COR-L47 (cell line): ENCODE measurements at places on chromosomes 7 and 10.

DNA sequence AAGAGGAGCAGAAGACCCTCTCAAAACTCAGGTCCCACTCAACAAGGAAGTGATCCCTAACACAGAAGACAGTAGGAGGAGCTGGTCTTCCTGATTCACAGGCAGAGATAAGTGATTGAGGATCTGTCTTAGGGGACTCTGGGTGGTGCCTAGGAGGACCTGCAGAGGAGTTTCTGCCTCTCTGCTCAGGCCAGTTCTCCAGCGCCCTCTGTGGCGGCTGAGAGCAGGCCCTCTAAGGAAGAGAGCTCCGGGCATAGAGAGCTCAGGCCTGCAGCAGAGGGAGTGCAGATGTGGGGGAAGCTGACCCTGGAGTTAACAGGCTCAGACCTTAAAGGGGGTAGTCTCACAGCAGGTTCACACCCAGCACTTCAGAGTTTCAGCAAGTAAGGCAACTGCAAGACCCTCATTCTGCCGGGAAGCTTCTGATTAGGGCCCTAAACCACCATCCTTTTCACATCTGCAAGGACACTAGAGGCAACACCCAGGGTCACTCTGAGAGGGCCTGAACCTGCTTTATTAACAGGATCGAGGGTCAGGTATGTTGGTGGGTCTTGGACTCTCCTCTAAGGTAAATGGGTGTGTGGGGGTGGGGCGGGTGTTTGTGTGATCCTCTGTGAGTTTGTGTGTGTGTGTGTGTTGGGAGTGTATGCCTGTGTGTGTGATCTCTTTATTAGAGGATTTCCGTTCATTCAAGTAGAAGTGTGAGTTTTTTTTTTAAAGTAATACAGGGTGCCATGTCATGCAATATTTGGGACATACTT lies 57.6 kb upstream of the TARP start:
- no peak for DNase-seq

DNA sequence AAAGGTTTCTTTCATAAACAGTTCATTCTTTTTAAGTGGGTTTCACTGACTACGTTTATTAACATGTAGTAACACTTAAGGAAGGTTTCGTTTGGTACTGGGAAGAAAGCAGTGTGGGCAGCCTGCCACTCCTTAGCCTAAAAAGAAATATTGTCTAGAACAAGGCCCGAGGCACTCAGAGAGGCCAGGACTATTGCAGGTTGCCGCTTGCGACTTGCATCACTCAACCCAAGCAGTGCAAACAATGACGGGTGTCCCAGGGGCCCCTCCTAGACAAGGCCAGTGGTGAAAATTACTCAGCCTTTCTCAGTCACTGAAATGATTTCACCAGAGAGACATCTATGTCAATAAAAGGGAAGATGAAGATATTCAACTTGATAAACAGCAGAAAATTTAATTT lies 243.9 kb downstream of the SNX13 start:
- DNase-seq, result no peak

- DNase-seq, result no peak
Observed at GRCh38 chr7:15291699-15292098, 270.1 kb downstream of the AGMO start.

DNA sequence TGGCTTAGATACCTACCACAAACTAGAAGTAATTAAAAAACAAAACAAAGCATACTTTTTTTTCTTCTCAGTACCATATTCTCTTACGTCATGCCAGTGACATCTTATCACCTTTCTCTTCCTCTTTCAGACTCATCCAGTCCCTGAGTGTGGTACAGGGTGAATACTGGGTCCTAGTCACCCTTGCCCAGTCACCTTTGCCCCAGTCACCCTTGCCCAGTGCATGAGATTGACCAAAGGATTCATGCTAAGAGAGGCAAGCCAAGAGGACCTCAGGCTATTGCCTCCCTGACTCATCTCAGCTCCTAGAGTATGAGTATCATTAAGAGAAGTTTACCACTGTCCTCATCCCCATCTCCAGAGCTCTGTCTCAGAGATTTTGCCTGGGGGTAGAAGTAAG lies 10.0 kb upstream of the TSPAN12 start:
- DNase-seq, result no peak

DNA sequence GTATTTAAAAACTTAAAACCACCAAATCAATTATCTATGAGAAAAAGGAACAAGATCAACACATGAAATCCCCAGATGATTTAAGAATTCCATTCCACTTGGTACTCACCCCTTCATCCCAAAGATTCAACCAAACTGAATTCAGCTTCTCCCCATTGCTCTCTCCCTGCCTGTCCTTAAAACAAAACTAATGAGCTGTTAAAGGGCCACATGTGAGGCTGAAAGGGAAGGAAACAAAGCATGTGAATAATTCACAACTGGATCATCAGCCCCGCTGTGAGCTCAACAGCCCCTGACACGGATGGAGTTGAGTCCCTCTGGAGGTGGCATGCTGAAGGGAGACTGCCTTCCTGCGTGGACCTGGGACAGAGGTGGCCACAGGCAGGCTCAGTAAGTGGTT lies 32.9 kb downstream of the VOPP1 start:
- DNase-seq, result no peak

- DNase-seq, result no peak
Observed at GRCh38 chr10:128541926-128542475, 415.8 kb upstream of the MKI67 start.

GRCh38 chr7:77786018-77786417 lies 12.2 kb downstream of the TMEM60 start:
- DNase-seq, result no peak

GRCh38 chr7:150333659-150334058 lies 7.8 kb downstream of the RARRES2 start:
- no peak for DNase-seq

- no peak for DNase-seq
Observed at GRCh38 chr7:44608916-44609648, 2.7 kb downstream of the OGDH start.

DNA sequence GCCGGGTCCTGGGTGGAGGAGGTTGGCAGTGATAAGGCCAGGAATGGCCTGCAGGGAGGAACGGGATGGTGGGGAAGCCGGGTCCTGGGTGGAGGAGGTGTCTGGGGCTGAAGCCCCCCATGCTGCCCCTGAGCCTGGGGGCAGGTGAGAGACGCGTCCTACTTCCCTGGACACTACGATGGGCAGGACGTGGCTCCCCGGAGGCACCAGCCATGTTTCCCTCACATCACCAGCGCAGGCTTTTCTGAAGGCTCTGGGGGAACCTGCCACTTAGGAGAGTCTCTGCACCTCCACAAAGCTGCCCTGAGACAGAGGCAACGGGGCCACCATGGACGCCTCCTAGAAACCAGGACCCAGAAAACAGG lies 324.8 kb downstream of the DNAJB6 start:
- DNase-seq, result no peak

DNA sequence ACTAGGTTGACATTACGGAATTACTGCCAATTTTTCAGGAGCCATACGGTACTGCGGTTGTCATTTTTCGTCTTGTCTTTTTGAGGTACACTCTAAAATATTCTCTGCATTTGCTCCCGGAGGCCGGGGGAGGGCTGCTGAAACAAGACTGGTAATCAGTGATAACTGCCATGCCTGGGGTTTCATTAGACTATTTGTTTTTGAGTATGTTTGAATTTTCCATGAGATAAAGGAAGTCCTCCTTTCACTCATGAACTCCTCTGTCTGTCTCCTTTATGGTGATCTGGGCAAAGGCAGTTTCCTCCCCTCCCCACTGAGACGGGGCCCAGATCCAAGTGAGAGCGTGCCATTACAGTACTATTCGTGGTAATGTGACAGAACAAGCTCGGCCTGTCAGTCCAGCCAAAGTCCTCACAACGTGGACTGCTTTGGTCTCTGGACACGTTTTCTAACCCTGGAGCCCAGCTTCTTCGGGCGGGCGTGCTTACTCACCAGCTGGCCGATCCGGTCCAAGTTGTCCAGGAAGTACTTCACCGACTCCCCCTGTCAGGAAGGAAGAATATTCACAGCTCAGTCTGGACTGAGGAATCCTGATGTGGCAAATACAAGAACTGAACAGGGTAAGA lies 45.1 kb downstream of the AMZ1 start:
- no peak for DNase-seq

DNA sequence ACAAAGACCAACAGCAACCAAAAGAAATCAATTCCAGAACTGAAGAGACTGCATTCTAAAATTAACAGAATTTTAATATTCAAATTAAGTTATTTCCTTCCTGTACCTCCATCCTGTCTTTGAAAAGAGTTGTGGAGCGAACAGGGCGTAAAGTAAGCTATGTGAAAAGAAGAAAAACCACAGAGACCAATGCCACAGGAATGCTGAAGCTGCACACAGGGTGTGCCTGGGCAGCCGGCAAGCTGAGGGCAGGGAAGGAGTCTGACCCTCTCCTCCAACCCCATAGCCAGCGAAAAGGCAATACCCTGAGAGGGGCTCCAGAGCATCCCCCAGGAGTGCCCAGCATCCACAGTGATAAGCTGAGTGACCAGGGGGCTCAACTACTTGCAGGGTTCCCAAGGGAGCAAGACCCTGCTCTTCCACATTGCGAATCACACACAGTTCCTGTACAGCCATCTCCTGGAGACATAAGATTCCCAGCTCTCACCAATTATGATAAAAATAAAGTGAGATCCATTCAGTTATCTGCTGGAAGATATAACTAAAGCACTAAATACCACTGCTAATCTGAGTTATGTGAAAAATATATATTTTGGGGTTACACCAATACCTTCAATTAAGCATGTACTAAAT lies 93.8 kb downstream of the PARD3 start:
- DNase-seq, result no peak

GRCh38 chr7:20642166-20642565 lies 26.7 kb downstream of the ABCB5 start:
- DNase-seq, result no peak

GRCh38 chr10:101903827-101904550 lies 60.4 kb upstream of the KCNIP2 start:
- no peak for DNase-seq

GRCh38 chr10:47379445-47379785 lies 4.7 kb downstream of the ZNF488 start:
- DNase-seq, result no peak

GRCh38 chr7:128917122-128917521 lies 6.6 kb upstream of the KCP start:
- no peak for DNase-seq

DNA sequence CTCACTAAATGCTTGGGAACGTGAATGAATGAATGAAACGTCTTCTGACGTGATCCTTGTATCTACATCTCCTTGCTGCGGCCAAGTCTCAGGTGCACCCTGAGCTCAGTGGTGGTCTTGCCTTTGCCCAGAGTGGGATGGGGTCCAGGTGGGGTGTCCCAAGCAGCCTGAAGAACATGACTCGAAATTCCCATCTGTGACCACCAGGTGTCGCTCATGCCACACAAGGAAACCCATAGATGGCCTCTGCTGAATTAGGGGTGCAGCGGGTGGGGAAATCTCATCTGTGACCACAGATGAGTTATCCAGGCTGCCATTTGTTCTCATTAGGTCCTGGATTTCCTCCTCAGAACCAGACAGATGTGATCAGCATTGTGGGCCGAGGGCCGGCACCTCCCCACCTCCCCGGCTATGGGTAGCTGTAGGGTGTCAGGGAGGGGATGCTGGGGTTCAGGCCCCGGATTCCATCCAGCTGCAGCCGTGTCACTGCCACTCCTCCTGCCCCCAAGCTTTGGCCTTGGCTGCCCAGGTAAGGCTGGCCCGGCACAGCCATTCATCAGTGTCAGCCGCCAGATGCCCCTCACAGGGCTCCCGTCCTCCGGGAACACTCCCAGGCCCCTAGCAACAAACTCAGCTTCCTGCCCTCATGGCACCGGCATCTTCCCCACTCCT lies 21.0 kb upstream of the GNA12 start:
- peak; percentile 48 for DNase-seq

DNA sequence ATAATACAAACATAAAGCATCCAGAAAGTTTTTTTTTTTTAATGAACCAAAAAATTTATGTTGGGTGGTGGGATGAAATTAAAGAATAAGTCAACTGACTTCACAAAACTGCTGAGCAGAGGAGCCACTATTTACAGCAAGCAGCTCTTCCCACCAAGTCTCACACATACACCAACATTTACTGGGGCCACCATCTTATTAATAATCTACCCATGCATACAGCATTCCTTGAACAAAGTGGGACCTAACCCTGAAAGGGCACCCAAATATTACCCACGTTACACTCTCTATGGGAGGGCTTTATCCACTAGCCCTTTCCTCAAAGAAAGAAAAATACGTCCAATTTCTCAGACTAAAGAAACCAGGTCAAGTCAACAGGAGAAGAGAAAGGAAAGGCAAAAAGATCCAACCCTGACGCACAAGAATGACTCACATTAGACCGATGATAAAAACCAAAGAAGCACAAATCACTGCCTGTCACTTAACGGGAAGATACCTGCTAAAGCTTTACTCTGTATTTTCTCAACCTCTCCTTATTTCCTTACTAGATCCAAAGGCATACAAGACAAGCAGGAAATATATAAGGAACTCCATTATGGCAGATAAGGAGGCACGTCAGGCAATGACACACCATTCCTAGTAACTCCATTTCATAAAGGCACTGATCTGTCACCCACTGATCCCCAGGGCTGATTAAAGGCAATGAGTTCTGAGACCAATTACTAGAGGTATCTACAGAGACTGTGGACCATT lies 141.8 kb upstream of the ASAH2 start:
- no peak for DNase-seq

DNA sequence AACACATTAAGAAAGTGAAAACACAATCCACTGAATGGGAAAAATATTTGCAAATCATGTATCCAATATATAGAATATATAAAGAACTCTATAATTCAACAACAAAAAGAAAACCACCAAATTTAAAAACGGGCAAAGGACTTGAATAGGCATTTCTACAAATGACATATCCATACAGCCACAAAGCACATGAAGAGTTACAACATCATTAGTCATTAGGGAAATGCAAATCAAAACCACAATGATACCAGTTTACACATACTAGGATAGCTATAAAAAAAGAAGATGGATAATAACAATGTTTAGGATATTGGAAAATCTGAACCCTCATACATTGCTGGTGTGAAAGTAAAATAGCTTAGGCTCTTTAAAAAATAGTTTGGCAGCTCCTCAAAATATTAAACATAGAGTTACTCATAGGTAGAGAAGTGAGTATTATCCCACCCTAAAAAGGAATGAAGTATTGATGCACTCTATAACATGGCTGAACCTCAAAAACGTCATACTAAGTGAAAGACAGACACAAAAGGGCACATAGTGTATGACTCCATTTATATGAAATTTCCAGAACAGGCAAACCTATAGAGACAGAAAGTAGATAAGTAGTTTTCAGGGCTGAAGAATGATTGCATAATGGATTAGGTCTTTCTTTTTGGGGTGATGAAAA lies 4.5 kb downstream of the ZPBP start:
- DNase-seq, result no peak

- no peak for DNase-seq
Observed at GRCh38 chr10:92880233-92880861, 32.0 kb downstream of the EXOC6 start.

DNA sequence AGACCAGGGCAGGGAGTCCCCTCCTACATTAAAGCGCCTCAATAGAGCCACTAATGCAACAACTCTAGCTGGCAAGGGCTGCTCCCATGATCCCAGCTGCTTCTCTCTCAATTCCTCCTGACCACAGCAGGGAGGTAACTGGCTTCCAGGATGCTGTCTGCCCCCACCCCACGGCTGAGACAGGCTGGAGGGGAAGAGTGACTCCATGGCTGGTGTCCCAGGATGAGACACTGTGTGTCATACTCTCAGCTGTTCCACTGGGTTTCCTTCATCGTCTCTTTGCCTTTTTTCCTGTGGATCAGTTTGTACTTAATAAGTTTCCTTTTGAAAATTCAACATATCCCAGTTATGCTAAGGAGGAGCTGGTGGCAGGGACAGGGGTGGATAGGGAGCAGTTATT lies 27.7 kb upstream of the MYH16 start:
- DNase-seq, result no peak

- no peak for DNase-seq
Observed at GRCh38 chr10:125557801-125558505, 125.0 kb downstream of the TEX36 start.
